GM03348 (cell line): ENCODE measurements at places on chromosomes 1 and 21.
A peak's percentile ranks its signal among the peaks of the same experiment; 100 is the strongest.

GRCh38 chr1:56578138-56578962 lies 1.0 kb downstream of the PLPP3 start:
- peak; percentile 63 for DNase-seq

DNA sequence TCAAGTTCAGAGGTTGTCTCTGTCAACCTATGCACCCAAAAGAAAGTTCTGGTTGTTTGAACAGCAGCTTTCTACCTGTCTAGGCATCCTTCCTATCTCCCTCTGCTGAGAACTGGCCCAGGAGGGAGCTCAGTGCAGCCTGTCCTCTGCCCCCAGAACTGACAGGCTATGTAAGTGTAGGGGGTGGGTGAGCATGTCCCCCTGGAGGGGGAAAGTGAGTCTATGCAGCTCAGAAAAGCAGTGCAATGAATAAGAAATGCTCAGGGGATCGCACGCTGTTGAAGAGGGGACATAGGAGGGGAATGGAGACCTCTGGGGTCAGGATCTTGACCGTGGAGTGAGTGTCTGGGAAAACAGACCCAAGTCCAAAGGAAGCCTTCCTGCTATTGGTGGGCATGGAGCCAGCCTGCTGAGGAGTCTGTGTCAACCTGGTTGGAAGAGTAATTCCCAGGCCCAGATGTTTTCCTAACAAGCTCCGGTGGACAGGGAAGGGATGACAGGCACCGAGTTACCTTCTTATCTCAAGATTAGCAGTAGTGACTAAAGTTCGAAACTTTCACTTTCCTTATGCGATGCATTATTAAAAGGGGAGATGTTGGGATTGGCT lies 26.1 kb upstream of the FHAD1 start:
- no peak for DNase-seq

DNA sequence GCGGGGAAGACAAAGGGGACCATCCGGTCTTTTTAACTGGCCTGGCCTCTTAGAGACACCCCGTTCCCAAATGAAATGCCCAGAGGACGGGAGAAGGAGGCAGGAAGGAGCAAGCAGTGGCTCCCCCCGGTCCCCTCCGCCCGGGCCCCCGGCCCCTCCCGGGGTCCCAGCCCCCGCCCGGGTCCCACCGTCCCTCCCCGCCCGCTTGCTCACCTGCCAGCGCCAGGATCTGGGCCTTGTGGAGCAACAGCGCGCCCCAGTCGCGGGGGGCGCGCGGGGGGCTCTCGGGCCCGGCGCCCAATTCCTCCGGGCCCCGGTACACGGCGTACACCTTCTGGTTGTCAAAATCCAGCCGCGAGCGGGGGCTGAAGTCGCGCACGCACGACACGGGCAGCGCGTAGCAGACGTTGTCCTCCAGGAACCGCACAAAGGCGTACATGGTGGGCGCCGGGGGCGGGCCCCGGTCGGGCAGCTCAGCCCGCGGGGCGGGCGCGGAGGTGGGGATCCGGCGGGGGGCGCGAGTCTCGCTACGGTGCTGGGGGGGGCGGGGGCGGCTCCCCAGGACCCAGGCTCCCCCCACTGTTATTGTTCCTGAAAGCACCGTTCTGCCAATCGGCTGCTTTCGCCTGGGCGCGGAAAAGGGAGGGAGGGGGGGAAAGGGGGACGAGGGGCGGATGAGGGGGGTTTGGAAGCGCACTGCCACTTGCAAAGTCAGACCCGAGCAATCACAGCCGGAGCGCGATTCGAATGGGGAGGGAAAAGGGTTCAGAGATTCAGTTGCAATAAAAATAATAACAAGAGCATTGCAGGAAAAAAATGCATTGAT lies at the start of gene BEND5:
Gene BEND5, minus strand, starts transcription at position 499 of the 826 bp plus-strand sequence. Its CDS starts 60 bp downstream, at position 439.
- peak; percentile 18 for DNase-seq

- DNase-seq = no peak
These were observed 101.7 kb upstream of the HAO2 start for GRCh38 chr1:119266858-119267257.

DNA sequence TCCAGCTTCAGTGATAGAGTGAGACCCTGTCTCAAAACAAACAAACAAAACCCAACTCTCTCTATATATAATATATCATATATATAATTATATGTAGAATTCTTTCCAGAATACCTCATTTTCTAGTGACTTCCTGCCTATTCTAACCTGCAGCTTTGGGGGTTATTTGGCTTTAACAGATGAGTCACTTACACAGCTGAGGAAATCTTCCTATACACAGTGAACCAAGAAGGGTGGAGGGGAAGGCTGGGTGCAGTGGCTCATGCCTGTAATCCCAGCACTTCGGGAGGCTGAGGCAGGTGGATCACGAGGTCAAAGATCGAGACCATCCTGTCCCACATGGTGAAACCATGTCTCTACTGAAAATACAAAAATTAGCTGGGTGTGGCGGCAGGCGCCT lies 9.2 kb downstream of the RAB29 start:
- no peak for DNase-seq

GRCh38 chr1:151693057-151693651 lies 23.4 kb downstream of the CELF3 start:
- DNase-seq = peak; percentile 64

GRCh38 chr1:33370301-33370700 lies 49.4 kb upstream of the A3GALT2 start:
- DNase-seq = peak; percentile 68

- DNase-seq = no peak
These were observed 108.4 kb downstream of the NEK7 start for GRCh38 chr1:198265073-198265661.

DNA sequence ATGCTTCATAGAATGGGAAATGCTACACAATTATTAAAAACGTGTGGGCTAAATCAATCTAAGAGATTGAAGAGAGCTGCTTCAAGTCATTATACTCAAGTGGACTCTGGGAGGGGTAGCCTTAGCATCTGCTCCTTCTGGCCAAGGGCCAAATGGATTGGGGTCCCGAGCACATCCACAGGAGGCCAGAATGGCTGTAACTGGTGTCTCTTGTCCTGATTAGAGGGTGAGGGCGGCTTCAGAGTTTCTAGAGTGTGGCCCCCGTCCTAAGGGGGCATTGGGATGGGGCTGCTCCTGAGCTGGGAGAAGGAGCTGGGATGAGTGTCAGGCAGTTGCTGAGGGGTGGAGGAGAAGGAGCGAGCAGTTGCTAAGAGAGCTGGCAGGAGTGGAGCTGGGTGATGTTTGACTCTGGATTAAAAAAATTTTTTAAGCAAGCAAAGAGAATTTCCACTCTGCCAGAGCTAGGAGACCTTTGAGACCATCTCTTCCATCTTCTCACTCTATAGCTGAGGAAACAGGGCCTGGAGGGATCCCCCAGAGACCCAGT lies 71.3 kb upstream of the TLR5 start:
- no peak for DNase-seq

DNA sequence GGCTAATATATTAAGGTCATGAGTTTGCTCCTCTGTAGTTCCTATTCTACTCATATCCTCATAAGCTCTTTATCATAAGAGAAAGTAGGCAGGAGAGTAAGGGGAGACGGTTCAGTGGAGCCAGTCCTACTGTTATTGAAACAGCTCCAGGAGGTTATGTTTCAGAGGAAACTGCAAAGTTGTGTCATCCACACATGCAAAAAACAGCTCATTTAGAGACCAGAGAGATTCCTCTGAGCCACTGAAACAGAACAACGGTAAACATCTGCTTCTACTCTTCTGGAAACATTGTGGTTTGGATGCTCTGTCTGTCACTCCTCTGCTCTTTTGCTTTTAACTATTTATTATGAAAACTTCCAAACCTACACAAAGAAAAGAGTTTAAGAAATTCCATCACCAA lies 66.3 kb upstream of the PPP2R5A start:
- DNase-seq = peak; percentile 85

DNA sequence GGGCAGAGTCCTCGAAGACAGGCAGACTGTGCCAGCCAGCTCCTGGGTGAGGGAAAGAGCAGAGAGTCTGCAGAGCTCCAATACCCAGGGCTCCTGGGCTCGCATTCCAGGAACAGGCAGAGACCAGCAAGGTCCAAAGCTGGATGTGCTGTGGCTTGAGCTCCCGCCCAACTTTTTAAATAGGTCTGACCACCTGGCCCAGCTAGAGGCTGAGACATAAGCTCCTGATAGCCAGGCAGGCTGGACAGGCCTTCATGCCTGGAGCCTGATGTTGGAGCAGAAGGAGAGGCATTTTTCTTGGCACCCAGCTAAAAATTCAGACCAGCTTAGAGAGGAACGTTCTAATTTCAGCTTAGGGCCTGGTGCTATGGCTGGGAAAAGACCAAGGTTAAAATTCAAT lies 178.4 kb upstream of the TMEM51 start:
- no peak for DNase-seq

DNA sequence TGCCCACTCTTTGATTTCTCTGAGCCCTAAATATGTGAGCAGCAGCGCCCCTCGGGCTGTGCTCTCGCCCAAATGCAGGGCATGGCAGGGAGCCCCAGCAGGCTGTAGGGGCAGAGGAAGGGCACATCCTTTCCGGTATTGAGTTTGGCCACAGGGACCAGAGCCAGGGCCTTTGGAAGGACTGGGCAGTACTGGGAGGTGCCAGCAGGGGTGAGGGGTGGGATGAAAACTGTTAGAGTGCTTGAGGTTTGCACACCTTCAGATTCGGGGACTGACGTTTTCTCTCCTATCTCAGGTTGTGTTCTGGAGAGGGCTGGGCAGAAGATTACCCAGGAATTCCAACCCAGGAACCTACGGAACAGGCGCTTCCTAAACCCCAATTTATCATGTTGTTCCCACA lies 2.2 kb upstream of the ATP1A2 start:
- no peak for DNase-seq

DNA sequence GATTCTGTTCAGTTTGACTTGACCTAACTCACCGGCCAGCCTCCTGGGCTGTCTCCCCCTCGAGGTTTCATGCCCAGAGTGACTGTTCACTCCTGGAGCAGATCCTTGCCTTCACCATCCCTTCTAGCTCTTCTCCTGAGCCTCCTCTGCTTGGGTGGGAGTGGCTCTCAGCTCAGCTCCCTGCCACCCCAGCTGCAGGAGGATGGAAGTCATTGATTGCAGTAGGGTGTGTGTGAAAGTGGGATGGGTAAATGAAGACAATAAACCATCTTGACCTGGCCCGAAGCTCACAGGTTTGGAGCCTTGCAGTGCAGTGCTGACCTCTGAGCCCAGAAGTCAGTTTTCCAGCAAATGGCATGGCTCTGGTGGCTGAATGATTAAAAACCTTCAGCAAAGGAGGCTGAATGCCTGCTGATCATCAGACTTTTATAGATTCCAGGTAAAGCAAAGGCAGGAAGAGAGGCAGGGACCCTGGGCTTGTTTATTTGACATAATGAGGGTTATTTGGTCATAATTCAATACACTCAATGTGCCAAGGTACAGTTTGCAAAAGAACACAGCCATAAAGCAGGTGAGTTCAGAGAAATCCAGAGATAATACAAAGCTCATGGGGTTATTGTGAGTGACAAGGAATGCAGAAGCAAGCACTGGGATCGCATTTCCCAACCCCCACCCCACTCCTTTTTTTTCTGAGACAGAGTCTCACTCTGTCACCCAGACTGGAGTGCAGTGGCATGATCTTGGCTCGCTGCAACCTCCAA lies 17.5 kb upstream of the TFF3 start:
- no peak for DNase-seq

DNA sequence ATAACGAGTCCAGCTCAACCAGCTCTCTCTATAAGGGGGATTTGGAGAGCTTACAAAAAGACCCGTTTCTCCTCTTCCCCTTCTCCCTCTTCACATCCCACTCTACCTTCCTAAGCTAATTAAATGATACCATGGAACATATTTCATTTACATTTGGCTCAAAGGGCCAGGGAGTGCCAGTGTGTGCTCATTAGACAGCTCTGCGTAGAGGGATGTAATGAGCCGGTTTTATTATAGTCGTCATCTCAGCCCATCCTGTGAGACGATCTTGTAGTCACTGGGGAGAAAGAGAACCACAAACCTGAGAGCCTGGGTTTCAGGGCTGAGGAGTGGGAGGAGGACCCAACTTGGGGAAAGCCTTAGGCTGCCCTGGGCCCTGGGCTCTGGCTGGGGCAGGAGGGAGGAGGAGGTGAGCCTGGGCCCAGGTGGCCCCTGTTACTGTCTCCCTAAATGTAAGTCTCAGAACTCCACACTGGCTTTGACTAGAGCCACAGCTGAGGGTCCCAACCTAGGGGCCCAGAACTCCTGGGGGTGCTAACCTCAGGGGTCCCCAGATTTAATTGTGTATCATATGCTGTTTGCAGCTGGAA lies 354.6 kb downstream of the MATN1 start:
- DNase-seq = no peak

GRCh38 chr21:31346256-31346821 lies 2.3 kb upstream of the TIAM1 start:
- DNase-seq = no peak
